DND-41 (cell line): ENCODE measurements at places on chromosomes 4 and X.

DNA sequence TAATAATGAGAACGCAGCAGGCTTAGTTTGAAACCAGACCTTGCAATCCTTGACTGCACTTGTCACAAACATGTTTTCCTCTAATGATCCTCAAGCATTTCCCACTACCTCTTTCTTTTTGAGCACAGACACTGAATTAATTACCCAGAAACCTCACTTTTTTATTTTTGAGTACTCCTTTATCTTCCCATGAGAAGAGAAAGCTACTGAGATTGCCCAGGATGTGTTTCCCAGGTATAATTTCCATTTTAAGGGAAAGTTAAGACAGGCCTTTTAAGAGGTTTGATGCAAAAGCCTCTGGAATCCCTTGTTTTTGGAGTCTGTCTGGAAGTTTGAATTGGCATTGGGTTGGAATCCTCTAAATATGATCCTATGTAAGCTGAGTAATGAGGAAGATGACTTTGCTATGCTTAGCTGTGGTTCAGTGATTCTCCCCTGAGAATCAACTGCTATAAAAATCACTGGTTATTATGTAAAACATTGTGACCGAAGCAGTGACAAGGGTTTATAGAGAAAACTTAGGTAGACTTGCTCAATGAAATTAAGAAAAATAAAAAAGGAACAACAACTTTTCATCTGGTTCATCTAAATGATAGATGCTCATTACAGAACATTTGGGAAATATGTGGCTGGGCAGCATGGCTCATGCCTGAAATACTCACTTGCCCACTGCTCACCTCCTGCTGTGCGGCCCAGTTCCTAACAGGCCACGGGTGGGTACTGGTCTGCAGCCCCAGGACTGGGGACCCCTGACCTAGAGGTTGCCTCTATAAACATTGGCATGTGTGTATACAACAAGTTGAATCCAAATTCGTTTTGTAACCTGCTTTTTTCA lies 10.8 kb upstream of the RHOH start:
- DNase-seq, result no peak

- peak; percentile 12 for DNase-seq
Measured at GRCh38 chr4:121736735-121737351, 28.1 kb downstream of the SMIM43 start.

GRCh38 chrX:66020631-66021334 lies 19.1 kb downstream of the VSIG4 start:
- no peak for DNase-seq

- no peak for DNase-seq
Measured at GRCh38 chr4:83356899-83357661, 22.4 kb upstream of the HPSE start.

DNA sequence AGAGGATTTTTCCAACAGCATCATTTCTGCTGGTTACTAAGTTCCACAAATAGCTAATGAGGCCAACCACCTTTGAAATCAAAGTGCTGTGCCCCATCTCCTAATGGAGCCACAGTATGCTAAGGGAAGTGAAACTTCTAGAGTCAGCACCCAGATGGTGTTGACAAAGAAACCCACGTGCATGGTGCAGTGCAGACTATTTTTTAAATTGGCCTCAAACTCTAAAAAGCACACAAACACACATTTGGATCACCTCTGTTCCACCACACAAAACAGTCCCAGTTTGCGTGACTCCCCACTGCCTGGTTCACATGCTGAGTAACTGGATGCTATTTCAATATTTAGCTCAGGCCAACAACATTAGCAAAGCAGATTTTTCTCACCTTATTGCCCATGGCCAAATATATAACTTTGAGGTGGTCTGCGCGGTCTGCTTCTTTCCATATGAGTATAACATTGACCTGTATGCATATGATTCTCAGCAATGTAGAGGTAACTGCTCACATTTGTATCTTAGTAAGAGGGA lies 69.9 kb downstream of the AMELX start:
- DNase-seq, result no peak

GRCh38 chr4:164621886-164622521 lies 131.9 kb upstream of the SMIM31 start:
- DNase-seq, result no peak

DNA sequence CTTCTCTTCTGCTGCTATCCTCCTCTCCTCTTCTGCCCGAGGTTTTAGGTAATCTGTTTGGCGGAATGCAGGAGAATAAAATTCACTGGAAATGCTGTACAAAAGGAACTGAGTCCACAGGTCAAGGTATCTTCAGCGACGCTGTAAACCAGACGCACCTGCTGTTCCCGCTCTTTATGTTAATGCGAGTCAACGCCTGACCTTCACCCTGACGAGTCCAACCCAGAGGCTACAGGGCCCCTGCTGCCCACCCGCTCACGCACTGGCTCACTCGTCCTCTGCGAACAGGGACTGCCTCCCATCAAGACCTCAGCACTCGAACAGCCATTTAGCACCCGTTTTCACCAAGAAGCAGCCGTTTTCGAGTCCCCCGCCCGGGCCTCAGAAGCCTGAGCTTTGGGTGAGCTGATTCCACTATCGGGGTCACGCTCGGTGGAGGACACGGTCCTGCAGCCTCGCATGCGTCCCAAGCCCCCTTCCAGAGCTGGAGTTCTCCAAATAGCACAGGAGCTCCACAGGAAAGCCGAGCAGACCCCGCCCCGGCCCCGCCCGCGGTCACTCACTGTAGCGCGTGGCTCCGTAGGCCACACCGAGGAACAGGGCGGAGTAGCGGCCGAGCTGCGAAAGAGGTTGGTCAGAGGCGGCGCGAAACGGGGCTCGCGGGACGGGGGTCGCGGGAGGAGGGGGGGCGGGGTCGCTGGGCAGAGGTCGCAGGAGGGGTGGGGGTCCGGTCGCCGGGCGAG lies 556 bp downstream of the ATP5ME start:
- DNase-seq, result no peak

DNA sequence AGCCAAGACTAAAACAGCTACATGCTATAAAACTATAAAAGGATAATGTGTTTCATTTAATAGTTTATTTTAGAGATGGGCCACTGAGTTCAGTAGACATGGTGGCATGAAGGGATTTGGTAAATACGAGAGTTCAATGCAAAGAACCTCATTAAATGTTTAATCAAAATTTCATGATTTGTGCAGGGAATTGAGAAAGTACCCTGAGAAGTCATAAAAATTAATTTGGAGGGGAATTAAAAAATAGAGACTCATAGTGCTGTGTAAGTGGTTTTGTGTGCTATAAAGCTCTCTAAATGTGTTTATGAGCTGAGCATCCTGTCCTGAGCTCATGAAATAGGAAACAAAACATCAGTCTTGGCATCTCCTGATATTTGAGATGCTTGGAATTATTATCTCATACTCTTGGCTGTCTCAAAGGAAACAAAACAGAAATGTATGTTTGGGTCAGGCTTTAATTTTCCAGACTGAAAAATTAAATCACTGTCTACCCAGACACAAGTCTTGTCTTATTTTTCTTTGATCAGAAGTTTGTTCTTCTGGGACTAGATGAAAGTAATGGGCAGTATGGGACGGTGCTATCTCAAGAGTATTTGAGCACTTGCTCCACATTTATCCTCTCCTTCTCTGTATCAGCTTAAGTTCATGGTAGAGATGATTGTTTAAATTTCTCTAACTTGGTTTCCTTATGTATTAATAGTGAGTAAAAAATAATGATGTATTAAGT lies 38.0 kb upstream of the EMCN start:
- no peak for DNase-seq

- DNase-seq, result no peak
Measured at GRCh38 chrX:4935846-4936245, 1222.4 kb upstream of the PRKX start.

DNA sequence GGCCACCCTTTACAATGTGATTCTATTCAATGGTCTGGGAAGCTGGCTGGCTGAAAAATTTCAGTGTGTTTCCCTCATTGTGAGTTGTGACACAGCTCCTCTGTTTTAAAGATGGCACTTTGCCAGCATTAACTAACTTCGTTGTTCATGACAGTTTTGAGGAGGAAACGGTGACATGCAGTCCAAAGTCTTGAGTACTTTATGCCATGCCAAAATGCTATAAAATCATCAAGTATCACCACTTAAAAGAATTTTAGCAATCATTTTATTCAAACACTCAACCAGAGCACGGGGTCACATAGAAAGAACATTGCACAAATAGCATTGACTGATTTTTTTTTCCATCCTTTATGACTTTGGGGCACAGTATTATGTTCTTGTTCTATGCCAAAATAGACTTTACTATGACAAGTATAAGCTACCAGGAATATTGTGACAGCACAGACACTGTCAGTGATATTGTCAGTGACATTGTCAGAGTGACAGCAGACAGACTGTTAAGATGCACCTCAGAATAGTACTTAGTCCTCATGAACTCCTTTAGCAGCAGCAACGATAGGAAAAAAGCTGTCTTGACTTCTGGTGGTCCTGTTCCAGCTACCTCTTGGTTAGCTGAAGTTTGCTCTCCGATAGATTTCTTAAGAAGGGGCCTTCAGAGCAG lies 46.7 kb downstream of the CXCL13 start:
- DNase-seq, result no peak

- no peak for DNase-seq
Measured at GRCh38 chr4:86670298-86670697, 76.2 kb downstream of the PTPN13 start.

- DNase-seq, result no peak
Measured at GRCh38 chr4:101197350-101197749, 150.0 kb downstream of the PPP3CA start.

GRCh38 chrX:24023544-24023943 lies 3.4 kb downstream of the KLHL15 start:
- DNase-seq, result no peak

DNA sequence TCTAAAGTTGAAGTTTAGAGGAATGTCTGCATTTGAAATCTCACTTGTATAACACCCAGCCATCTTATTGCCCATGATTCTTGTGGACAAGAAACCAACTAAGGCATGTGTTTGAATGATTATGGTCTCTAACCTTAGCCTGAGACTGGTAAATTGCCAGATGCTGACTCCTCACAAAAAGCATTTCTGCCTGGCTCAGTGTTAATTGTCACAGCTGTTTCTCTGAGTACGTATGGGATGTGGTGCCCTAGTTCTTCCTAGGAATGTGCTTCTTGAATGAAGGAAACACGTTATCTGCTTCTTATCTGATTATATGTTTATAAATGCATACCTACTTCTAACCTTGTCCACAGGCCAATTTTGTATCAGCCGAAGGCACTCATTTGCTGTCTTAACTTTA lies 63.1 kb upstream of the NDP start:
- DNase-seq, result no peak
